Osteoblast (primary cell): ENCODE measurements at places on chromosomes 7 and 10.
A peak's percentile ranks its signal among the peaks of the same experiment; 100 is the strongest.

DNA sequence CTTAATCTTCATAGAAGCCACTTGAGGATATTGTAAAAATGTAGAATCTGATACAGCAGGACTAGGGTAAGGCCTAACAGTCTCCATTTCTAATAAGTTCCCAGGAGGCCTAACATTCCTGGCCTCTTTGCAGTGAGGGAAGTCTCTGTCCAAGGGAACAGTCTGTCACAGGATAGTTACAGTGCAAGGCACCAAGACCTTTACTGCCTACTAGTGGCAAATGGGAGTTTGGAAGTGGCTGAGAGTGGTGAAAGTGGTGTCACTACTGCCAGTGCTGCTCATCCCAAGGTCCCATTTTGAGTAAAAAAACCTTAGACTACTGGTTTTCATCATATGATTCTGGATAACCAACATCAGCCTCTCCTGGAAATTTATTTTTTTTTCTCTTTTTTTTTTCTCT is 619.5 kb upstream of the SEMA3D start:
- DNase-seq = no peak
- no peaks in the 10 kb centered on the region for H3K27me3 ChIP-seq
- no peaks in the 10 kb centered on the region for H3K36me3 ChIP-seq
- no peak overlapping the region for H3K27ac ChIP-seq

DNA sequence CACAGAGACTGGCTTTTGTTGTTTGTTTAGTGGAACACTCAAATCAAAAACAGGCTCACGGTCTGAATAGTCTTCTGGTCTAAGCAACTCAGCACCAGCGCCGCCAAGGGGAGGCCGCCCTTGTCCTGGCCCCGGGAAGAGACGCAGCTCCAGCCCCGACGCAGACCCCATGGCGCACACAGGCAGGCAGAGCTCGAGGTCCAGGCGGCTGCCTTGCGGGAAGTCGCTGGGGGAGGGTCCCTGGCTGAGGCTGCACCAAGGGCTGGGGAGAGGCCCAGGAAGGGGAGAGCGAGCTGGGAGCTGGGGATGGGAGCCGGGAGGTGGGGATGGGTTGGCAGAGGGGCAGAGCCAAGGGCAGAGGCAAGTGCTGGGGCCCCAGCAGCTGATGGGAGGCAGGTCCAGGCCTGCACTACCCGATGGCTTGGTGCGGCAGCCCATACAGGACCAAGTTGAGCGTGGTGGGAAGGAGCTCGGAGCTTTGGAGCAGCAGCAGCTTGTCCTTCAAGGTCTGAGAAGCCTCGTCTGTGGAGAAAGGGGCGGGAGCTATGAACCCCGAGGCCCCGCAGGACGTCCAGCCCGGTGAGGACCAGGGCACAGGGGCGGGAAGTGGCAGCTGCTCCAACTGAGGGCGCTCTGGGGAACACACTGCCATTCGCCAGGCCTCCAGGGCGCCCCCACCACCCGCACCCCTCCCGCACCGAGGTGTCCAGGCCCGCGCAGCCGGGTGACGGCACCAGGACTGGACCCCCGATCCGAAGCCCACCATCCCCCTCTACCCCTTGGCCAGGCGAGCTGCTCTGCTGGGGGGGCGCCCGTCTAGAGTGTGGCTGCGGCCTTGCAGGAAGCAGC is 22.7 kb upstream of the NKX6-2 start:
- H3K4me3 ChIP-seq = no peak overlapping the region
- peak; percentile 79 for DNase-seq
- no peaks in the 10 kb centered on the region for H3K36me3 ChIP-seq

DNA sequence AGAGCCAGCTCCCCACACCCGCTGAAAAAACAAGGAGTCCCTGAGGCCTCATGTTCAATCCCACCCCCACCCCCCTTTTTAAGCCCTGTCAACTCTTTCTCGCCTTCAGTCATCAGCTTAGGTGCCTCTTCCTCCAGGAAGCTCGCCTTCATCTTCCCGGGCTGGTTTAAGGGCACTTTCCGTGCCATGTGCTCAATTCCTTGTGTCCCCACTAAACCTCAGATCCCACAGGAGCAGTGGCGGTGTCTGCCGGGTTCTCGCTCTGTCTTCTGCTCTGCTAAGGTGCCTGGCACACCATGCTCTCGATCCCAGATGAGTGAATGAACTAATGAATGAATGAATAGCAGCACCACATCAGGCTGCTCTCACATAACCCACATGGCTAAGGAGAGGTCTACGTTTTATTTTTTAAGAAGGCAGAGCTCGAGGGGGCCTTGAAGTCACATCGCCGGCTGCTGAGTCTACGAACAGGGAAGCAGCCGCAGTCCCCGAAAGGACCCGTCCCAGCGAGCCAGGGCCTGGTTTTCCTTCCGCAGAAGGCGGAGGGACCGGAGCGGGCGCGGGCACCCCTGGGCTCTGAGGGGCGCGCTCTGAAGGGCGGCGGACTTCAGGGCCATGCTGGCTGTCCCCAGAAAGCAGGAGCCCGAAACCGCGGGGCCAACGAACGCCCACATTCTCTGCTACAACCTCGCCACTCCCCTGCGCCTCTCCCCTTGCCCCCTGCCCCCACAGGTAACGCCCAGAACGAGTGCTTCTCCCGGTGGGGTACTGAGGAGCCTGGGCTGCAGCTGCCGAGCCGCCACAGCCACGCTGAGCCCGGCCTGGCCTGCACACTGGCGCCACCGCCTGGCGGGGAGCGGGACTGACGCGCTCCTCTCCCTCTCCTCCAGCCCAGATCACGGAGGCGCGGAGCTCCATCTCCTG is 73.4 kb upstream of the KCNMA1 start:
- no peak overlapping the region for H3K27ac ChIP-seq
- no peaks in the 10 kb centered on the region for H3K27me3 ChIP-seq
- H3K4me1 ChIP-seq = peaks cover 5% of the 10 kb centered on the region
- no peaks in the 10 kb centered on the region for H3K36me3 ChIP-seq

DNA sequence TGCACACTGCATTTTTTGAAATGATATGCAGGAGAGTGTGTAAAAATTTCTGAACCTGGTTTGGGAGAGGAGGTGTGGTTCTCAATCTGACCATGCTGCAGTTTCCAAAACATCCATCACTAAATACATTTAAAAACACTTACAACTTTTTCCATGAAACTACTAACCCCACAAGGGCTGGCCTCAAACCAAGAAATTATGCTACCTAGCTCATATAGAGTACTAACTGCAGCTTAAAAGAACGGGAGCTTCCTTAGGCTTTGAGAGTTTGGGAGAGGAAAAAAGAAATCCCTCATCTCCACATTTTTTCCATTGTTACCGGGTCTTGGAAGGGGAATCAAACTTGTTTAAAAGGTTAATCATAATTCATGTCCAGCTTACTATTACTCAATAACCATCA is 214.2 kb downstream of the GLI3 start:
- H3K4me1 ChIP-seq = no peaks in the 10 kb centered on the region
- no peak overlapping the region for H3K4me3 ChIP-seq
- H3K36me3 ChIP-seq = peaks cover 26% of the 10 kb centered on the region
- no peaks in the 10 kb centered on the region for H3K27me3 ChIP-seq

- H3K27me3 ChIP-seq = no peaks in the 10 kb centered on the region
- no peak overlapping the region for H3K4me3 ChIP-seq
- H3K27ac ChIP-seq = no peak overlapping the region
- no peaks in the 10 kb centered on the region for H3K4me1 ChIP-seq
Observed at GRCh38 chr7:117596134-117596533, 116.3 kb downstream of the CFTR start.
